ENCODE measurements at places on chromosomes 11 and 22.

- DNase-seq = no peak
These were observed 562.3 kb downstream of the NTM start for GRCh38 chr11:131932584-131933325.

GRCh38 chr11:61297341-61297740 is 2.2 kb upstream of the VWCE start:
- DNase-seq = no peak

GRCh38 chr11:110177086-110177456 is 83.9 kb downstream of the ZC3H12C start:
- no peak for DNase-seq

DNA sequence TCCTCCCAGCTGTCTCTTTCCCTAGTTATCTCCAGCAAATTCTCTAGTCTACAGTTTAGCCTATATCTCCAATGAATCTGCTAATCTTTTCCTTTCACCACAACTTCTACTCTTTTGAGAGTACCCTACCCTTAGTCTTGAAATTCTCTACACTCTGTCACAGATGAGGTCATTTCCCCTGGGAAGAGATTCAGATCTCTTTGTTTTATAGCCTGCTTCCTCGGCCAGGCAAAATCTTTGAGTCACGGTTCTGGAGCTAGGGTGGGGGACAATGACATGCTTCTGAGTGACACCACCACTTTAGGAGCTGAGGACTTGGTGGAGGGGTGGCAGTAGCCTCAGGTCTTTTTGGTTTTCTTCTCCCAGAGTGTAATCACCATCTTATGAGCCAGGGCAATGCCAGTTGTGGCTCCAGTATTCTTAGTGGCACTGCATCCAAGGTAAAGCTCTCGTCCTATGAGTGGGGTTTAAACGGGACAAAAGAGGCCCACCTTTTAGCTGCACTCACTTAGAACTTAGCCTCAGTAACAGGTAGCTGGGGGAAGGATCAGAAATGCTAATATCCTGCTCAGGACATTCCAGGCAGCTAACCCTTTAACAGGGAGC is 98.5 kb upstream of the RRM1 start:
- DNase-seq = no peak

DNA sequence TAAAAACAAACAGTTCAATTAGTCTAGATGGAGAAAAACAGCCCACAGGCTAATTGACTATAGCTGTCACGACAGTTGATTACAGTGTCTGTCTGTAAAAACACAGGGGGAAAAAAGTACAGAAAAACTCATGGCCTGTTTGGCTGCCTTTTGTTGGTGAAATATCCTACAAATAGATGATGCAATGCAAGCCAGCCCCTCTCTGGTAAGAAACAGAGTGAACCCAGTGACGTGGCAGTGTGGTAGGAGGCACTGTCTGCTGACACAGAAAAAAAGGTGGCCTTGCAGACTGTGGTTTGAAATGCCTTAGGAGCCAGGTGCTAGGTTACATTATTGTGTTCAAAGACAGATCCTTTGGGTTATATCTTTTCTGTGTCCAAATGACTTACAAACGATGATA is 431.4 kb upstream of the CCDC90B start:
- no peak for DNase-seq
